GM04503 (cell line): ENCODE measurements at places on chromosomes 12 and 14.

DNA sequence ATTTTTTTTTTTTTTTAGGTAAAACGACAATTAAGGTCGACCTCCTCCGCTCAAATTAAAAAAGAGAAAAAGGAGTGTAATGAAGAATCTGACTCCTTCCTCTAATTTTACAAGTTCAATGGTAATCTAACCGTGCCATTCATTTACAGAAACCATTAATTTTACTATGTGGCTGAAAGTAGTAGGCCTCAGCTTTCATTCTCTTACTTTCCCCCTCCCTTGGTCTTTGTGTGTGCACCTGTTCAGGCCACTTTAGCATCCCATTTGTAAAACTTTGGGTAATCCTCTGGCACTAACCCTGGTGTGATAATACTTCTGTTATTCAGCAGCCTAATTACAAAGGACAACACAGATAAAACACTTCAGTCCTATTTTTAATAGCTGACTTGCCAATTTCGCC lies 128.1 kb downstream of the ASCL1 start:
- no peak for DNase-seq

GRCh38 chr12:91633734-91634357 lies 451.2 kb upstream of the DCN start:
- DNase-seq: no peak

DNA sequence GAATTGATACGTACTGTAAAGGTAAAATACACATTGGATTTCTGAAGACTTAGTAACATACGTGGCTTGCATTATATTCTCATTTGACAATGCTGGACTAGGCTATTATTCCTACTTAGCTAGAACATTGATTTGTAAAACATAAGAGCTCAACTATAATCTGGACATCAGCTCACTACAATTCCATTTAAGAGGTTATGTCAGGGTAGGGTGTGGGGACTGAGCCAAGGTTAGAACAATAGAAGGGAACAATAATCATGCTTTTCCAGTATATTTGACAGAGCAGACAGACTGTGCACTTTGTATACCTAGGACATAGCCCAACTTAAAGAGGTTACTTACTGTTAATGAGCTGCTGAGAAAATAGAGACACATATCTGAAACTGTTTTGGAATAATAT lies 10.8 kb downstream of the ZCRB1 start:
- no peak for DNase-seq

GRCh38 chr14:95505030-95505589 lies 11.3 kb downstream of the SYNE3 start:
- DNase-seq: no peak

DNA sequence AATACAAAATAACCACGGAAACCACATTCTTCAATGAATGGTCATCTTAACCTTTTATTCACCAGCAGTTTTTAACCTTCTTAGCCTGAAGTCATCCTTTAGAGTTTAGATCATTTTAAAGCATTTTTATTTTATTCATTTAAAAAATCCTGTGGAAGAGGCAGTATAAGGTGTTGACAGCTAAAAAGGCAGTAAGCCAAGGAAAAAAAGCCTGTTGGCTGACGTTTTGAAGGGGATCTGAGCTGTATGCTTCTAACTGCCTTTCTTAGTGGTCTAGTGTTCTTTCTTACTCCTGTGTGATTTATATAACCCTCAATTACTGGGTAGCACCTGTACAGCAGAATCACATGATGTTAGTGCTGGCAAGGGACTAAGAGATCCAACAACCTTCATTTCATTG lies 438.3 kb upstream of the SEL1L start:
- no peak for DNase-seq

DNA sequence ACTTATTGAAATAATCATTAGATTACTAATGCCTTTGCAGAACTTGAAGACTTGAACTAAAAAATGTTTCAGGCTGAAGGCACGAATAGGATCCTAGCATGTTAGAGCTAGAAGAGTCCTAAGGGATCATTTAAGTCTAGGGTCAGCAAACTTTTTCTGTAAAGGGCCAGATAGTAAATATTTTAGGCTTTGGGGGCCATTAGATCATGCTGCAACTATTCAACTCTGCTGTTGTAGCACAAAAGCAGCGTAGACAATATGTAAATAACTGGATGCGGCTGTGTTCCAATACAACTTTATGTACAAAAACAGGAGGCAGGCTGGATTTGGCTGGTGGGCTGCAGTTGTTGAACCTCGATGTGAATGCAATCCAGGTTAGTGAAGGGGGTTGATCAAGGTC lies 221.7 kb downstream of the ATP23 start:
- DNase-seq: no peak

- no peak for DNase-seq
Measured at GRCh38 chr12:45429831-45430230, 213.9 kb downstream of the ANO6 start.

DNA sequence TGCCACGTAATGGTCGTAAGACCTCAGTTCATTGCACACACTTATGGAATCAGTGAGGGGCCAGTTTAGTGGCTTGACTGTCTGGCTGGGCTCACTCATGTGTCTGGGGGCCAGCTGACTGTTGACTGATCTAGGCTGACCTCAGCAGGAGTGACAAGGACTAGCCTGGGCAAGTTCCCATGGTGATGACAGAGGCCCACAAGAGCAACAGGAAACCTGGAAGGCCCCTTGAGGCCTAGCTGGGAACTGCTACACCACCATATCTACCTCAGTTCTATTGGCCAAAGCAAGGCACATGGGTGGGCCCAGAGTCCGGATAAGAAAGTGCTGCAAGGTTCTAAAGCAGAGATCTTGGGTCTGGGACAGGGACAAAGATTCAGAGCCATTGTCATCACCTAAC lies 21.3 kb upstream of the RFLNA start:
- DNase-seq: no peak

- no peak for DNase-seq
Measured at GRCh38 chr14:52112336-52113018, 43.6 kb upstream of the NID2 start.

DNA sequence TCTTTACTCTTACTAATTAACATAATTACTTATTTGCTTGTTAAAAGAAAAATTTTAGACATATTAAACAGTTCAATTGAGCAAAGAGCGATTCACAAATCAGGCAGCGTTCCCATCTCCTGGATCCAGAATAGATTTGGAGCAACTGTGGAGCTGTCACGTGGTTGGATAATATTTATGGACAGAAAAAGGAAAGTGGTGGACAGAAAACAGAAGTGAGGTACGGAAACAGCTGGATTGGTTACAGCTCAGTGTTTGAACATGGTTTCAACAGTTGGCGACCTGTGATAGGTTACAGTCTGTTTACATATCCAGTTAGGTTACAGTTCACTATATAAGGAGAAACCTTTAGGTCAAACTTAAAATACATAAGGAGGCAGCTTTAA lies 19.7 kb upstream of the FAM234B start:
- DNase-seq: no peak

- DNase-seq: no peak
Measured at GRCh38 chr14:58667900-58668299, 30.1 kb downstream of the DACT1 start.

GRCh38 chr12:104583301-104583700 lies 126.6 kb downstream of the CHST11 start:
- no peak for DNase-seq

DNA sequence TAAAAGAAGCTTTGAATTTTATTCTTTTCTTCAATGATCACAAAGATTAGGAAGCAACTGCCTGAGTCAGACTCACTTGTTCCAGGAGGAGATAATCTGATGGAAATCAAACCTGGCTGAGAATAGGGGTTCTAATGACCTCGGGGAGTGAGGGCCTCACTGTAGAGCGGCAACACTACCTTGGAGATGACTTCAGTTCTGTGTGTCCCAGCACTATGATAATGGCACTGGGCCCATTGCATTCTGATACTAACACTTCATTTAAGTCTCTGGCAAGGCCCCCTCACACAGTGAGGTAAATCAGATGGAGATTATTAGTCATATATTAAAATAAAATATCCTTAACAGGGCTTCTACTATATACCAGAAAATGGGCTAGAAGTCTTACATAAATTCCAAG lies 233.3 kb upstream of the EGLN3 start:
- no peak for DNase-seq

DNA sequence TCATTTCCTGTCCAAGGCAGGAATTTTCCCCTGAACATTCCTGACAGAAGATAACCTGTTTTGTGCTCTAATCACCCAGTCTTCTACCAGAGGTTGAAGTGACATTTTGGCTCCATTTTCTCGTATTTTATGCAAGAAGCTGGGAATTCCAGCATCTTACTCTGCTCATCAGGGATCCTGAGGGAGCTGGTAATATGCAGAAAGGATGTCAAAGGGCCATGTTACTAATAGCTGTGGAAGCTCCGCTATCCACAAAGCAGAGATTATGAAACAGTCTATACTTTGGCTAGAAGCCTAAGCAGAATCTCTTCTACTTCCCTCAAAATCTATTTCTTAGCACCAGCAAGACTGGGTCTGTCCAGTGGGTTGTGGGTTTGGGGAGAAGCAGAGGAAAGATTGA lies 613.0 kb downstream of the DIO2 start:
- DNase-seq: no peak

DNA sequence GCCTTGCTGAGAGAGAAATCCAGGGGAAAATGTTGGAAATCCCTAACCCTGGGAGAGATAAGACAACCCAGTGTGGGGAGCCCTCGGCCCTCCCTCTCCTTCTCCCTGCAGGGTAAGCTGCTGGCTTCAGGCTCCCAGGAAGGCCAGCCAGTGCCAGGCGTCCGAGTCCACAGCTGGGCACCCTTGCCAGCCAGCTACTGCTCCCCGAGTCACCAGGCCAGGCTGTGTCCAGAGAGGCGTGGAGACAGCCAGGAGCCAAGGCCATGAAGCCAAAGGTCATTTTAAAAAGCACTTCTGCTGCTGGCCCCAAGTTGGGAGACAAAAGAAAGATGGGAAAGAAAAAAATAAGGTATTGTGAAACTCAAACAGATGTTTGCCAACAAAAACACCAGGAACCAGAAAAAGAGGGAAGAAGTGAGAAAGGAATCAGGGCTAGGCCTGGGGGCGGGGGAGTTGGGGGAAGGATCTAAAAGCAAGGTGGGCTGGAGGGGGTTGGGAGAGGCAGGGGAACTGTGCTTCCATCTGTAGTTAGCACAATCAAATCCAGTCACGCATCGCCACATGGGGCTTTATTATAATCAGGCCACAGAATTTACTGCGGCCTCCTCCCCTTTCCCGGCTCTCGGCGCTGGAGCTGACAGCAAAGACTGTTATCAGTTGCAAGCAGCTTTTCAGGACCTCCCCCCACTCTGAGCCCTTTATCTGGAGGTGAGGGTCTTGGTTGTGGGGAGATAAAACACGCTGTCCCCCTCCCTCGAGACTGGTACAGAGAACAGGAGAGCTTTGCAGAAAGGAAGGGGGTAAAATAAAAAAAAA lies 33.5 kb downstream of the RBM19 start:
- no peak for DNase-seq

DNA sequence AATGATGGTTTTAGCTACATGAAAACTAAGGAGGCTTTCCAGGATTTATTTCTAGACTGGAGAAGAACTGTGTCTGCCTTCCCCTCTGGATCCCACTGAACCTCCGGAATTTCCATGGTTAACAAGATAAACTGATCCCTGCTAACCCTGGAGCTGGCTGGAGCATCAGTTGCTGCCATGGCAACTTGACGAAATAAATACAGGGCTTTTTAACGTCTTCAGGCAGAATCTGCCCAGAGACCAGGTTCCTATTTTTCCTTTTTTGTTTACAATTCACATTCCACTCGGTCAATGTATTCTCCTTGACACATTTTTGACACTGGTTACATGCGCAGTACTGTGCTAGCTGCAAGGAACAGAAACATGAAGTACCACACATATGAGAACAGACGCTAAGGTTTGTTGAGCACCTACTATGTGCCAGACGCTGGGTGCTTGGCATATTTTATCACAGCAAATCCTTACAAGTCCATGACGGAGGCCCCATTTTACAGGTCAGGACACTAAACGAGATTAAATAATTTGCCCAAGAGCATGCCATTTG lies 1.7 kb downstream of the C14orf132 start:
- no peak for DNase-seq

DNA sequence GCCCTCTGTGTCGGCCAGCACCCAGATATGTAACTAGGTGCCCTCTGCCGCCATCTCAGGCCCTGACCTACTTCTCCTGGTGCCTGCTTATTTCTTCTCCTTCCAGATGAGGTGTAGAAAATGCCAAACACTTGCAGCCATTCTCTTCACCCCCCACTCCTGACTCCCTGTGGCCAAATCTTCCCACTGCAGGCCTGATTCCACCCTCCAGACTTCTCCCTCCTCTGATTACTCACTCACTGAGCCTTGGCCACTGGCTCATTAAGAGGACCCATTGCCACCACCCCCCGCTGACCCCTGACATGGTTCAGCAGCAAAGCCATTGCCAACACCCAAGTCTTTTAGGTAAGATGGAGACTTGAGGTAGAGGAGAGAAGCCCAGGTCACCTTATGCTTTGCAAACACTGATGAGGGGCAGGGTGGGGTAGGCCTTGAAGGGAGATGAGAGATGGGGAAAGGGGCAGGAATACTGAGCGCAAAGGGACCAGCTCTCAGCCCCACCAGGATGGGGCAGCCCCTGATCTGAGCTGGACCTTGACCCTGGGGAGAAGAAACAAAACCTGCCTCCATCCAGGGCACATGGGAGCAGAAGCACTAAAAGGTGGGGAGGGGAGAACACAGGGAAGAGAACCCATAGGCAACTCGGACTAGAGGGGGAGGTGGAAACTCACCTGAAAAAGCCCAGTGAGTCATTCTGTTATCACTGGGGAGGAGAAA lies 25.1 kb upstream of the ANO2 start:
- DNase-seq: no peak
